ENCODE measurements at places on chromosomes 2 and 18.
A peak's percentile ranks its signal among the peaks of the same experiment; 100 is the strongest.

DNA sequence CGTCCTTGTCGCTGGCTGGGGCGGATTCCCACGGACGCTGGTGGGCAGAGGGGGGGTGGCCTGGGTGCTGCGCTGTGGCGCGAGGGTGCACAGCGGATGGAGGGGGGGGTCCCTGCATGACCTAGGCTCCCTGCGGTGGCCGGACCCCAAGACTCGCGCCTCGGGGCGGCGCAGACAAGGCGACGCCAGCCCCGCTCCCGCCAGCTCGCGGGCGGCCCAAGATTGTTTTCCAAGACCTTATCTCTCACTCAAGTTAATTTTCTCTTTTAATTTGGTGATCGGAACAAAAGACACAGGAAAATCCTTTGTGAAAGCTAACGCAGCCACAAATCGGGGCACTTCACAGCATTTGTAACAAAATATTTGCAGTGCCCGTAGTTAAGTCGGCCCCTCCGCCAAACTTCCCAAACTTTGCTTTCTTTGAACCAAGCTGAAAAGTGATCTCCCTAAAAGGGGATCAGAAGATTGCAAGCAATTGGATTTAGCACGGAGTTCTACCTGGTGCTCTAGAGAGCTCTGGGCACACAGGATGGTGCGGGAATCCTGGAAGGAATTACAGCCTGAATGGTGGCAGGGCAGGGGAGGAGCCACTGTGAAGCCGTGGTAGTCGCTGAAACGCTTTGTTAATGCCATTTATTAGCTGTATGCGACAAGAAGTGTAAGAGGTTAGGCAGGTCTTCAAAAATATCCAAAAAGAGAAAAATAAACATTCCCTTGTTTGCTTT is 4.8 kb upstream of the ID2 start:
- DNase-seq: no peak

DNA sequence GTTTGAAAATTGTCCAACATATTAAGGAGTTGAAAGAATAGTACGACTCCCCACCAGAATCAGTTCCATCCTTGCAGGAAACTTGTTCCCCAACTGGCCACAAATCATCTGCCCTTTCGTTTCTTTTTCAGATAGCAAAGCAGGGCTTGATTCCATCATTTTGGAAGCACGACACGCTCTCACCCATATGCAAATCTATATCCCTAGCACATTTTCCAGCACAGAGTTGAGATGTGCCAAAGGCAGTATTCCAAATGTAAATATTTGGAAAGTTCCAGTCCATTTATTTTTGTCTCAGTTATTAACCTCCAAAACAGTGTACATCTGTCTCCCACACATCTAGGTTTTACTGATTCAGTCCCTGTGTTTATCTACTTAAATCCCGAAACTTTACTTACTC is 128.8 kb upstream of the BCL2L11 start:
- no peak for DNase-seq

DNA sequence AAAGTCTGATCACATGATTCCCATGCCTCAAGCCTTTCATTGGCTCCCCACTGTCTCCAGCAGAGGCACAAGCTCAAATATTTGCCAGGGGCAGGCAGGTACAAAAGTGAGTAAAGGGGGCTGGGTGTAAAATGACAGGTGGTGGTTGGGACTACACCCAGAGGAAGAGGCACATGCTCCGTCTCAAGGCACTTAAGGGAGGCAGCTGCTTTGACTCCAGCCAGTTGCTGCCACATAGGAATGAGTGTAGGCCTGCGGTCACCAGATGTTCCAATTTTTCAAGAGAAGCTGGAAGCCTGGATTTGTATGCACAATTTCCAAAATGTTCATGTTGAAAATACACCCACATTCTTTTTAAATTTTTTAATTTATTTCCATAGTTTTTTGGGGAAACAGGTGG is 164.4 kb downstream of the UPP2 start:
- DNase-seq: no peak

- no peak for DNase-seq
Measured at GRCh38 chr2:95034818-95035217, 9.3 kb downstream of the MAL start.

DNA sequence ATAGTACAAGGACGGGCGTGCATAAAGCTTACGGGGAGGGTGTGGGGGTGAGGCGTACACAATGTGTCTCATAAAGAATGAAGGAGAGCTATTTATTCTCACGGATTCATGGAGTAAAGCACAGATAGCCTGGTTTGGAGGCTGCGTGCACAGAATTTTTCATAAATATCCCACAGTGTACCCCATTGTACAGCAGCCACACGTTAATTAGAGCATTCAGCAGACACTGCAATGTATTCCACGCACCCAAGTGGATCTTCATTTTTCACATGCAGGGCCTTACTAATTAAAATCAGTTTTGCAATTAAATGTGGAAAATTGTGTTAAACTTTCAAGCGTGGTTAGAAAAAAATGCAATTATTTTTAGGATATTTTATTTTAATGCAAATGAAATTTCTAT is 227.7 kb upstream of the PXDN start:
- no peak for DNase-seq

GRCh38 chr2:73324126-73324725 is 30.9 kb upstream of the EGR4 start:
- DNase-seq: no peak

- DNase-seq: no peak
Measured at GRCh38 chr2:51994123-51994763, 962.3 kb upstream of the NRXN1 start.

DNA sequence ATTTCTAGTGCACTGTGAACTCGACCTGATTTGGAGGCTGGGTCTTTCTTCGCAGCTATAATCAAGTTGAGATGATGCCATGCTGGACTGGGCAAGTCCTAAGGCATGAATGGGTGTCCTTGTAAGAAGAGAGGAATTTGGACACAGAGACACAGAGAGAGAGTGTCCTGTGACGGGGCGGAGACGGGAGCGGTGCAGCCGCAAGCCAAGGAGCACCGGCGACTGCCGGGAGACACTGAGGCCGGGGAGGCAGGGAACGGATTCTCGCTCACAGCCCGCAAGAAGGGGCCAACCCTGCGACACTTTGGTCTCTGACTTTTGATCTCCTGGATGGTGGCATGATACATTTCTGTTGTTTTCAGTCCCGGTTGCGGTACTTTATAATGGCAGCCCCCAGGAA is 22.4 kb upstream of the MBP start:
- no peak for DNase-seq

GRCh38 chr2:46273225-46273863 is 23.9 kb upstream of the EPAS1 start:
- no peak for DNase-seq

DNA sequence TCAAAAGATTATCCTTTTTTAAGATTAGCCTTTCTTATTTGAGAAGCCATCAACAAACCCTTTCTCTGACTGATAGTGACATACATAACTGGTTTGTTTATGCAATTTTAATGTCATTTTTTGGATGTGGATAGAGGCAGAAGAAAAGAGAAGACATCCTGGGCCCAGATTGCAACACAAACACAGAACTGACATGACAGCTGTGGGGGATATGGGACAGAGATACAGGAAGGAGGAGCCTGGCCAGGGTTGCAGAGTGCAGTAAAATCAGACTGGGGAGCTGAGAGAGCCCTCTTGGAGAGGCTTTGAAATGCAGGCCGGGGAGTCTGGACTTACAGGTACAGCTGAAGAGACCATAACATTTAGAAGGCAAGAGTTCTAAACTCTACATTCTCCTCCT is 65.1 kb downstream of the SIGLEC15 start:
- peak; percentile 38 for DNase-seq

DNA sequence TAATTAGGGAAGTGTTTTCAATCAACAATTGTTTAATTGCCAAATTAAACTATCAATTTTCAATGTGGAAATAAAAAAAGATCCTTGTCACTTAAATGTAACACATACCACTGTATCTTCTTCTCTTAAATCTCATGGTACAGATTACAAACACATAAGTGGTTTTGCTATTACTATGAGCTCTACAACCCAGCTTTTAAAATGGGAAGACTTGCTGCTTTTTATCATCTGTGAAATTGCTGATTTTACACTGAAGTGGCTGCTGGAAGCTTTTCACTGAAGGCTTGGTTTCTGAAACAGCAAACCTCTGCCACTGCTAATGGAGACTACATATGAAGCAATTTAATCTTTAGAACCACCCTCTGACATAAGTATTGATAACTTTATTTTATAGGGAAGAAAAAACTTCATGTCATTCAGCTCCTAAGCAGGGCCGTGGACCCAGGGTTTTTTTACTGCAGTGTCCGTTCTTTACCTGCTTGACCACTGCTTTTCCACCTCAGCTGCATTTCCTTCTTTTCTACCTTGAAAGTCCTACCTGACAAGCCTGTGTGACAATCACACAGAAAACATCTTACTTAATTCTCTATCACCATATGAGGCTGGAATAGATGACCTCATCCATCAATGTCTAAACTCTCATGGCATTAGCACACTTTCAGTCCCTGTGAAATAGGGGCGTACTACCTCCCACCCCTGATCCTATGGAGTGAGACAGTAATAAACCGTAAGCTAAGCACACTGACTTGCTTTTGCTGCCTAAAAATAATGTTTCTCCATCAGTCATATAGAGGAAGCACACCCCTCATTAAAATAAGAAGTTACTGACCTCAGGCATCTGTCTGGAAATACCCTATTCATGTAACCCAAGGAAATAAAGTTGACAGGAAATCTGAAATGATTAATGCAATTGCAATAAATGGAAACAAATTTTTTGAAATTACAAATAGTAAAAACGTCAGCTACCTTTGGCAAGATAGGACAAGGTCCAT is 19.2 kb upstream of the SLC8A1 start:
- no peak for DNase-seq

GRCh38 chr18:44771956-44772917 is 91.5 kb downstream of the SETBP1 start:
- no peak for DNase-seq

- no peak for DNase-seq
Measured at GRCh38 chr18:59509481-59510442, 150.7 kb upstream of the LMAN1 start.

GRCh38 chr2:42042631-42043355 is 5.0 kb upstream of the PKDCC start:
- no peak for DNase-seq

DNA sequence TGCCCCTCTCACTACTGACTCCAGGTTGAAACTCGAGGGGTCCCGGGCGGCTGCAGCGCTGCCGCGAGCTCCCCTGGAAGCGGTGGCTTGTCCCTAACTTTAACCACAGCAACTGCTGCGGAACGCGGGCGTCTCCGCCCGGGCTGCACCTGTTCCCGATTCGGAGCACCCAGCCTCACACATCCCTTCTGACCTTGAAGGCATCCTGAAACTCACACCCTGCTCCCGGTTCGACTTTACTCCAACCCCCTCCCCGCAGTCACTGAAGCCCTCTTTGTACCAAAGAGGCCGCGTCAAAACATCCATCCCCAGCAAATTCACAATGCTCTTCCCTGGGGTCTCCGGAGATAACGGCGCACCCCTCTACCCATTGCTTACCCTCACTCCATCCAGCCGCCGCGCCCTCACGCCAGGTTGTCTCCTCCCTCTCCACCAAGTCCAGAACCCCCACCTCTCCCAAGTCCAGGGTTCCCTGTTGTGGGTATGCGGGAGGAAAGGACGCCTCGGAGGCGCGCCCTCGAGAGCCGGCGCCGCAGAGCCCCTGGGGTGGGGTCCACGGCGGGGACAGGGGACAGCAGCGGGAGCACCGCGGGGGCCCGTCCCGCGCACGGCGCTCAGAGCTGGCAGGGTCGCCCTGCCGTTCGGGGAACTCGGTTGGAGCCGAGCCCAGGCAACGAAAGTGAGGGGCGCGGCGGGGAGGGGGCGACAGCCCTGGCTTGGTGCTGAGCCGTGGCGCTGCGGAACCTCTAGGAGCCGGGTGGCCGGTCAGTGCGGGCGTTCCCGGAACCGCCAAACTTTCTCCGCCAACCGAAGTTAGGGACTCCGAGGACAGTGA is 934 bp downstream of the MYO5B start:
- no peak for DNase-seq

DNA sequence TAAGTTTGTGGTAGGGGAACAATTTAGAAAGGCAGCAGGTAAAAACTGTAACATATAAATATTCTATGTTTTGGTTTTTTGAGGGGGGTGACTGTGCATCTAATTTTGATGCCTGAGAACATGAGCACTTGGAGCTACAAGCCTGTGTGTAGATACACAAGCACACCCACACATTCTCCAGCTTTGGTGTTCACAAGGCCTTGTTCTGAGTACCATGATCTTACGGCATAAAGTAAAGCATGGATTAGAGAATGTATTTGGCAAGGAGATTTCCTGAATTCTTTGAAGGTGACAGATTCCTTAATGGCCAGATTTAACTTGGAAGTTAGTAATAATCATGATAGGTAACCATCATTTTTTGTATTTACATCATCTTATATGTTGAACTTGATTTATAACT is 42.7 kb downstream of the MAP3K20 start:
- DNase-seq: no peak

DNA sequence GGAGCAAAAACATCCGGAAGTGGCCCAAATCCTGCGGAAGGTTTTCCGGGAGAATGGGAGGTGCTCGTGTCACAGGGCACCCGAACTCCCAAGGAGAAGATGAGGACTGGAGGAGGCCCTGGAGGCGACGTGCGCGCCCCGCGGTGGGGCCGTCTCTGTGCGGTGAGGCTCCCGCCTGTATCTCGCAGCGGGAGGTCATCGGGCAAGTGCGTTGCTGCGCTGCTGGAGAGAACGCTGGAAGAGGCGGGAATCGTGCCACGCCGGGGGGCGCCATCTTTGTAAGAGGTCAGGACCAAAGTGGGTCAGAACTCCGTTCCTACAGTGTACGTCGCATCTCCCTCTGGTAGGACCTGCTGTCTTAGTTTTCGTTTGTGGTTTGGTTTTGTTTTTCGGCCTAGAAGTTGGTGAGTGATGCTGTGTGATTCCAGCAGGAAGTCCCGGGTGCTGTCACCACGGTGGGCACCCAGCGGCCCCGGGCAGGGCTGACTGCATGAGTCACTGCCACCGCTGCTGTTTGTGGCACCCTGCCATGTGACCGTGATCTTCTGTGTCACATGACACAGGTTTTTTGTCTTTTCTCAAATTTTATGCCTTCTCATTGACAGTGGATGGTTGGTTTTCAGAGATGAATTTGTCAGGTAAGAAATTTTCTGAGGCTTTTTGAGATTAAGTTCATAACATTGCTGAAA is 21.5 kb upstream of the ATP9B start:
- no peak for DNase-seq

GRCh38 chr2:39068299-39069135 is 52.3 kb downstream of the SOS1 start:
- no peak for DNase-seq

GRCh38 chr2:120767486-120768005 is 31.9 kb downstream of the GLI2 start:
- no peak for DNase-seq

GRCh38 chr2:21404137-21404536 is 280.4 kb downstream of the TDRD15 start:
- DNase-seq: no peak

DNA sequence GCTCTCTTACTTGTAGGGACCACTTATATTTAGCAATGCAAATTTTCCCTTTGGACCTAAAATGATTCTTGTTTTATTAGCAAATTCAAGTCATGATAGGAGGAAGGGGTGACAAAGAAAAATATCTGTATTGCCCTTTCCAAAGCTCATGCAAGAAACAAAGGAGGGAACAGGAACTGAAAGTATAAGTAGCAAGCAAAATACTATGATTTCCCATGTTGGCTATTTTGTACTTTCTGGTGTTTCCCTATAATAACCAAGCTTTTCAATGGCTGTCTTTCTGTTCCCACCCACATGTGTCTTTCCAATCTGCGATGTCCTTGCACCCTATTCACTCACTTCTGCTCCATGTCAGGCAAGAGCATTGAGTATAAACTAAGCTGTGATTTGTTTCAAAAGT is 279.7 kb downstream of the RNF144A start:
- DNase-seq: no peak
